ENCODE measurements at places on chromosomes 6 and 20.
A peak's percentile ranks its signal among the peaks of the same experiment; 100 is the strongest.

DNA sequence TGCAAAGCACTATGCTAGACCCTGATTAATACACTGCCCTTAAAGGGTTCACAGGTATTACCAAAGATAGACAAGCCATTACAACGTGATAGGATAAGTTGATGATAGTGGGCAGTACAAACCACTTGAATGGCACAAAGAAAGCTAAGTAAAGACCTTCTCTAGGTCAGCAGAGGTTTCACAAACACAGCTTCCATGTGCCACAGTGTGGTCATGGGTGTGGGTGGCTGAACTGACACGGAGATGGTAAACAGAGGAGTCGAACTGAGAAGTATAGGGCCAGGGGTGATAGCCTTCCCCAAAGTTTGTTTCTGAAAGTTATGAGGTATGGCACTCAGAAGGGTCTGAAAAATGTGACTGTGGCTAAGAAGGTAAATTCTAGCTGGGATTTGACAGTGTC is 4.3 kb downstream of the ZBTB9 start:
- DNase-seq = no peak

DNA sequence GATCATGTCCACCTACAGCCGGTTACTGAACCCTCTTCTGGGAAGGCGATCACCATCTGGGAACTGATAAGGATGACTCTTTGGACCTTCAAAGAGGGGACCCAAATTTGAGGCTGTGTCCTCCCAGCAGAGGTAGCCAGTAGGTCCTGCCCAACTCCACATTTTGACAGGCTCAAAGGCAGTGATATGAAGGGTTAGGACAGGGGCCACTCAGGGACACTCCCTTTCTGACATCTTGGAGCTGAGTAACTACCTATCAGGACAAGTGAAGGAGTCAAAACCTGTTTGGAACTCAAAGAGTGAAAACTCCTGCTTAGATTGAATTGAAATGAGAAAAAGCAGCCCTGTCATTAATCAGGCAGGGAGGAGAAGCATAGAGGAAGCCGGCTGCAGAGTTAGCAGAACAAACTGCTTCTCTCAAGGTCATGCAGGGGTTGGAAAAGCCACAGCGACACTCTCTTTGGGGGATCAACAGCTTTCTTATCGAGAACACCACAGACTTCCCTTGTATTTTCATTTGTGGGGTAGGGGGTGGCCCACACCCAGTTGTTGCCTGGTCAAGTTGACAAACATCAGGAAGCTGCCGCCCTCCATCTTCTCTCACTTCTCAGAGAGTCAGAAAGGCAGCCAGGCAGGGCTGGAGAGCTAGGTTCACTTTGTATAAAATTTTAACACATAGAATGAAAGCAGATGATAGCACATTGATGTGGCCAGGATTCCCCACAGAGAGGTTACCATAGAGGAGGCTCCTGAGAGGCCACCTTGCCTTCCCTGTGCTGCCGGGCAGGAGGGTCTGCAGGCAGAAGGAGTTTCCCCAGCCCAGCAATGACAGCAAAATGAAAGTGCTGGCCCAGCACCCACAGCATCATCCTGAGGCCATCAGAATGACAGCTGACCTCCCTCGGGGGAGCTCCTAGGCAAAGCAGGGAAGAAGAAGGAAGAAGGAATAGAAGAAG is 47.6 kb downstream of the AGPAT4 start:
- DNase-seq = no peak

GRCh38 chr6:12386816-12387215 is 96.7 kb downstream of the EDN1 start:
- no peak for DNase-seq

DNA sequence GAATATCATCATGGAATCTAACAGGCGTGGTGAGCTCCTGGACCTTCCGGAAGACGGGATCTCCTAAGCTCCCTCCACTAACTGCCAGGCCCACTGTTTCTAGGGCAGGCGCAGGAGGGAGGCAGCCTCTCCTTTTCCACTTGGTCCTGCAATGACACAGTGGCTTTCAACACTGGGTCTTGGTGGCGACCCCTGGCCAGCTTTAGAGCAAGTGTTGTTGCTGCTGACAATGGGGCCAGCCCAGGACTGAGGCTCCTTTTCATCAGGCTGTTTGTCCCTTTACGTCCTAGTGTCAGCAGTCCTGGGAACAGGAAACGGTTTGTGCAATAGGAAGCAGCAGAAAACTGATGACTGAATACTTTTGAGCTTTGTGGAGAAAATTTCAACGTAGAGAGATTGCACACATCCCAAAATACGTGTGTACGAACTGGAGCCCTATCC is 9.7 kb upstream of the QKI start:
- DNase-seq = peak; percentile 60

DNA sequence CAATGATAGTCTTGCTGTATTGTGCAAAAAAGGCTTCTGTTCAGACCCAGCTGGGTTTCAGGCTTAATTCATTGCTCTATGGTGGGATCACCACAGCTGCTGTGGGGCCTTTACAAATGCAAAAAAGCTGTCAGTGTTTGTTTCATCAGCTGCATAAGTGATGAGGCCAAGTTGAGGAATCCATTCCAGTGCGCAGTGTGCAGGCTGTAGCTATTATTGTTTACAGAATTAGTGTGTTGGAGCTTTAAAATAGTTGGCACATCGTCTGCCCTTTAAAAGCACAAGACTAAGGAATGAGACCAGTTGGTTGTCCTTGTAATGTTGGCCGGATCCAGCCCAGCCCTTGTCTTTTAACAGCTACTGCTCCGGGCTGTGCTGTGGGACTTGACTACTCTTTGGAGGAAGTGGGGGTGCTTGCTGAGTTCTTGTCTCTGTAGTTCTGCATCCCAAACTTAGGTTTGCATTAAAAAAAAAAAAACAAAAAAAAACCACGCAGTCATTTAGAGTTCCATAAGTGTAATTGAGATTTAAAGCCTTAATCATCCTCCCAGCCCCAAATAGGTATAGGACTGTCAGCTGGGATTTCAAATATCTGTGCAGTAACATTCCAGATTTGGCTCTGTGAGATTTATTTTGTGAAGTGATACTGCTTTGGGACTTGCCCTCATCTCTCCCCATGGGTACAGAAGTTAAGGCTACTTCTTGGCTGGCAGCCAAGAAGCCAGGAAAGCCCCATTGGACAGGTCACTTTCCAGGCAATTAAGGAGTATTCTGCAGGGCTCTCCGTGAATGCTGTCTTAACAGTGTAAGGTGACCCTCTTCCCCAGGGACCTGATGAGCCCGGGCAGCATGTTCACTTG is 19.3 kb downstream of the JARID2 start:
- no peak for DNase-seq

DNA sequence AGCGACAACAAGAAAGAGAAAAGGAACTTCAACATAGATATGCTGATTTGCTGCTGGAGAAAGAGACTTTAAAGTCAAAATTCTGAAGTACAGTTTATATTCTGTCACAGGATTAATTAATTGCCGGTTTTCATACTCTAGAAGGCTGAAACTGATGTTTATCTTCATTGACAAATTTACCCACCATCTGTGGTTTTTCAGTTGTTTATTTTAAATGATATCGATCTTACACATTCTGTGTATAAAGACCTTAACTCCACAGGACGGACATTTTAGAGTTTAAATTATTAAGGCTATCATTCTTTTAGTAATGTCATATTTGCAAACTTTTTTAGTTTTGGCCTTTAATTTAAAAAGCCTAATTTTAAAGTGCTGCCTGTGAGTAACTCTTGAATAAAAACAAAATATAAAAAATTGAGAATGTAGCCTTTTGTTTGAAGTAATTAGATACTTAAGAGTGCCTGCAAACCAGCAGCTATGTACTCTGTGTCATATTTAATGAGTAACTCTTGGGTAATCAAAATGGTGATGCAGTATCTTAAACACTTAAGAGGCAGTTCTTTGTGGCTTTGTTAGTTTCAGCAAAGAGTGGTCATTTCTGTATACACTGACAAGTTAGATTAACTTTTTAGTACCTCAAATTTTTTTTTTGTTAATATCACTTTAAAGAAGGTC is 59.3 kb downstream of the CDC5L start:
- DNase-seq = no peak

GRCh38 chr6:9540534-9541126 is 874.2 kb downstream of the TFAP2A start:
- no peak for DNase-seq

DNA sequence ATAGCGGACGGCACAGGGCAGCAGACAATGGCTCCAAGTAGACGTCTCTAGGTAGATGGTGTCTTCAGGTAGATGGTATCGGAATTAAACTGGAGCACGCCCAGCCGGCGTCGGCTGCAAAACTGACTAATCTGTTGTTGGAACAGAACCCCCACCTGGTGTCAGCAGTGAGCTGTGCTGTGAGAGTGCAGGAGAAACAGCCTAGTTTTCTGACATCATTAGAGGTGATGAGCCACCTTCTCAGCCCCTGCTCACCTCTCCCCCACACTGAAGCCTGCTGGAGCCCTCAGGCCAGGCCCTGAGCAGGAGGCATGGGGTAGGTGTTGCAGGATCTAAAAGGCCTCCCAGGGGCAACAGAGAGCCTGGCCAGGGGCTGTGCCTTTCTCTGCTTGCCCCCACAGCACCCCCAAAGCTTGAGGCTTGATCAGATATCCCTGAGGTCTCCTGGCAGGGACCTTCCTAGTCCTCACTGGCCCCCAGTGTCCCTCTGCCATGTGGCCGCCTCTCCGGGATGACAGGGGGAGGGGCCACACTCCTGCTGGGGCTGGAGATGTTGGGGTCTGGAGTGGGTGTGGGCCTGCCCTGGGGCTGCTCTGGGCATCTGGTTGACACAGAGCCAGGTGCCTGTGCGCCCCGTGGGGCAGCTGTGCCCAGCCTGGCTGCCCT is 6.9 kb upstream of the HELZ2 start:
- DNase-seq = no peak

DNA sequence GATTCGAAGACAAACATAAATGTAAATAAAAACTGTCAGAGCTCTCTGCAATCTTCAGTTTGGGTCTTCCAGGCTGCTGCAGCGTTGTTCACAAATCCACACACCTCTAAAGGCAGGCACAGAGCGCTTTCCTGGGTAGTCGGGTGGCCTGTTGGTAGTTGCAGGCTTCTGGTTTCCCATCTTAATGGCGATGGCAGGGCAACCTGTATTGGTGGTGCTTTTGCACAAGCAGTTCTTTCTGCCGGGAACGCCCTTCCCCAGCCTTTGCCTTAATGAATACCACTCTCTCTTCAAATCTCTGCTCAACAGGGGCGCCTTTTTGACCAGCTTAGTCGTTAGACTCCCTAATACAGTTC is 723 bp upstream of the IFT52 start:
- no peak for DNase-seq

DNA sequence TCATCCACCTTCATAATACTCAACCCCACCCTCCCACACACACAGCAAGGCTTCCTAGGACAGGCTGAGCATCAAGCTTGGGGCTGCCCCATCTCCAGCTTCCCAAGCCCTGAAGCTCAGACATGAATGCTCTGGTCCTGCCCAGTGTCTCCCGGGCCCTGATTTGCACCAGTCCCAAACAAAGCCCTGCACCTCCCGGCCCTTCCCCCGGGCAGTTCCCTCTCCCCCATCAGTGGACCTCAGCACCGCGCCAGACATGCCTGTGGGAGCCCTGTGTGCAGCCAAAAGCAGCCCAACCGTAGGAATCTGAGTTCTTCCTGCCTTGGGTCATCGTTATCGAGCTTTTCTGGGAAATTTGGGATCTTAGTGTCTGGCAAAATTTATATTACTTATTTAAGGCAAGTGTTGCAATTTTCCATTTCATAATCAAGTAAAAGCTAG is 63.5 kb downstream of the THBS2 start:
- peak; percentile 94 for DNase-seq

GRCh38 chr6:157283900-157284737 is 39.2 kb downstream of the TMEM242 start:
- DNase-seq = no peak

- no peak for DNase-seq
Observed at GRCh38 chr6:25628471-25629197, 23.4 kb upstream of the SCGN start.

DNA sequence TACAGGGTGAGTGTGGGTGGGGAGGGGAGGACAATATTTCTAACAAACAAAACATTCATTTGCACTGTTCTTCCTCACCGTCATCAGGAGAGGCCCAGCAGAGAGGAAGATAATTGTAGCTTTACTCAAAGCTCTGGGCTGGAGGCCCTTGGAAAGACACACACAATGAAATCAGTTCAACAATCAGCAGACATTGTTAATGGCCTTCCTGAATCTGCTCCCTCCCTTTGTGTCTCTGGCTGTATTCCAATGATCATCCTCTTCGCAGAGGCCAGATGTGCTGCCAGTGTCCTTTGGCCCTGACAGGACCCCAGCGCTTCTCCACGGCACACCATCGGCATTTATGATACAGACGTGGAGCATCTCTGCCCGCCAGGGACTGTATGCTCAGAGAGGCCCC is 44.6 kb upstream of the LRFN2 start:
- no peak for DNase-seq

DNA sequence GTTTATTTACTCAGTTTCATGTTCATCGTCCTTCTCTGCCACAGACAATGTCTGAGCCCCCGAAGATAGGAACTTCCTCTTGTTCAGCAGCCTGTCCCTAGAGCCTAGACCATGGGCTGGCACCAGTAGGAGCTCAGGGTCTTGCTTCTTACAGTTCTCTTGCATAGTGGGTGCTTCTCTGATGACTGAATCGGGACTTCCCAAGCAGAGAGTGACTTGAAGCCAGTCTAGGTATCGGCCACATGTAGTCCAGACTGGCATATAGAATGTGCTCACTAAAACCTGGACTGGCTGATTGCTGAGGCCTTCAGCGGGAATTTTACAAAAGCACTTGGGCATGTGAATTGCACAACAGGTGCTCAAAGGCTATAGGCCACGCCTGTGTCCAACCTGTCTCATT is 52.0 kb downstream of the PRDM1 start:
- no peak for DNase-seq

DNA sequence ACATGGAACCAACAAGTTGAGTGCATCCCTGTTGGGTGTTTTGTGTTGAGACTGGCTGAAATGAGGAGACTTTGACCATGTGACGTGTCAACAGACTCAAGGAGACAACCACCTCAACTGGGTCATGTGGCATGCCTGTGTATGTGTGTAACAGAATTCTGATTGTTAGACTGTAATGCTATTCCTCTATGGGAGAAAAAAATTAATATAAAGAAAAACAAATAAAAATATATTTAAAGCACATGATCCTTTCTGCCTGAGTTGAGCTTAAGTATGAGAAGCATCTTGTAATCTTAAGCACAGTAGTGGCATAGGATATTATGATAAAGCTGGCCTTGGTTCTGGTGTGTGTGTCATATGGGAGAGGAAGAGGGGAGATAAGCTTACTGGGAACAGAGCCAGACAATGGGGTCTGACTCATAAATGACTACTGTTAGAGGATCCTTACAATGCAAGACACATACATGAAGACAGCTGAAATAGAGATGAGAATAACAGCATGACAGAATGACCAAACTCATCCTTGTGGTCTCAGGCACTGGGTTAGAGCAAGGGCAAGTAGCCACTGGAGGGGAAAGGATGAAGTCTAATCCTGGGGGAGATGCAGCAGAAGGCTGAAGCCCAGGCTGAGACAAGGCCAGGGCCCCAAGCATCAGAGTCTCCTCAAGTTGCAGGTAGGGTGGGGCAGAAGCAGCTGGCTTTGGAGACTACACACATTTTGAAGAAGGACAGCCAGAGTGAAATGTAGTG is 9.2 kb downstream of the TP53INP2 start:
- DNase-seq = no peak
